ENCODE measurements at places on chromosomes 12 and 14. TPM values are rescaled to one million over a fixed set of nuclear protein-coding genes. Genes with fewer than 3 reads are reported as not detected.
A peak's percentile ranks its signal among the peaks of the same experiment; 100 is the strongest.

Gene P2RX7
- 1.9 TPM for total RNA-seq

Gene AQP6
- total RNA-seq, result 0.08 TPM

- H3K36me3 ChIP-seq, result no peaks in the 10 kb centered on the region
- H3K27me3 ChIP-seq, result no peaks in the 10 kb centered on the region
- H3K4me3 ChIP-seq, result no peak overlapping the region
- no peak for DNase-seq
- no peak overlapping the region for H3K27ac ChIP-seq
- no peaks in the 10 kb centered on the region for H3K4me1 ChIP-seq
Measured at GRCh38 chr12:20885552-20885951, 75.0 kb downstream of the SLCO1B3 start.

GRCh38 chr12:80625901-80626300, 81.5 kb upstream of the MYF6 start:
- H3K27ac ChIP-seq, result no peak overlapping the region
- H3K27me3 ChIP-seq, result no peaks in the 10 kb centered on the region
- no peak overlapping the region for H3K4me3 ChIP-seq
- no peaks in the 10 kb centered on the region for H3K4me1 ChIP-seq
- no peak for DNase-seq

DNA sequence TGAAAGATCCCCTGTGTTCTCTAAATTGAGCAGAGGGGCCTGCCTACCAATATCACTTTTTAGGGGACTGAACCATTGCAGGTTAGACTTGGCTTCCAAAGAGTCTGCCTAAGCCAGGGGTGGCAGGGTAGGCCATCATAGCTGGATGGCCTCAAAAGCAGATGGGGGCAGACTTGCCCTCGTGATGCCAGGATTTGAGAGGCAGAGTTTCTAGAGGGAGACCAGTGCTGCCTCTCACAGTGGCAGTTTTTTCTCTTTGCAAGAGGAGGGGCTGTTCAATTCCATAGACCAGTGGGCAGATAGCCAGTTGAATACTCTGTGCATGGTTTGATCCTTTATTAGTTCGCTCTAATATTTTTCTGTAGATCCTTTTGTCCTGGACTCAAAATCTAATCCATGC, 23.8 kb upstream of the SMCO2 start:
- no peaks in the 10 kb centered on the region for H3K27me3 ChIP-seq
- DNase-seq, result no peak
- peaks cover 8% of the 10 kb centered on the region for H3K36me3 ChIP-seq
- H3K27ac ChIP-seq, result no peak overlapping the region

DNA sequence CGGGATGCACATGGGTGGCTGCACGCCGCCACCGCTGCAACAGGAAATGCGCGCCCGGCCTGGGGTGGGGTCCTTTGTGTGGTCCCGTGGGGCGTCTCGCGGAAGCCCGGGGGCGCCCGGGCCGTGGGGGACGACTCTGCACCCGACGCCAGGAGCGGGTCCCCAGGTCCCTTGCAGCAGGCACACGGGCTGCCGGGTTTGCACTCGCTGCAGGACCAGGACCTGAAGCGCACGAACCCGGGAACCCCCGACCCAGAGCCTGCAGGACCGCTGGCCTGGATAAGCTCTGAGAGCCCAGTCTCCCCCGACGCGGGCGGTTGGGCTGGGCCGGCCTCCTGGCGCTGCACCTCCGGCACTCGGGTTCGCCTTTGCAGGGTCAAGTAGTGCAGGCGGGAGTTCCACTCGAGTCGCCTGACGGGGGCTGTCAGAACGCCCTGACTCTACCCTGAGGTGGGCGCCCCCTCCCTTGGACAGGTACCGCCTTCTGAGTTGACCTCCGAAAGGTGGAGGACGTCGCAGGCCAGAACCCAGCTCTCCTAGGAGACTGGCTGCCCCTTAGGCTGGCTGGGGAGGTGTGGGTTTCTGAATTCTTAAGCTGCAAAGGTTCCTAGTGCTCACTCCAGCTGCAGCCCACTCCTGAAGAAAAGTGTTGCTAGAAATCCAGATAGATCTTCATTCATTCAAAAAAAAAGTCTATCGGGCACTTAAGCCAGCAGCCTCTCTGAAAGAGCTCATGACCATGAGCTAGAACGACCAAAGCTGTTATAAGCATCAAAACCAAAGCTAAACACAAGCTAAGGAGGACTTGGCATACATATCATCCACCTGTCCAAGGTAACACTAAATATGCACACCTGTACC, 68.0 kb downstream of the RNF34 start:
- H3K36me3 ChIP-seq, result no peaks in the 10 kb centered on the region
- peaks cover 23% of the 10 kb centered on the region for H3K4me1 ChIP-seq
- DNase-seq, result peak; percentile 63
- peak overlapping the region; percentile 54 for H3K4me3 ChIP-seq
- H3K27me3 ChIP-seq, result no peaks in the 10 kb centered on the region
- H3K27ac ChIP-seq, result peak overlapping the region; percentile 46

- no peak for DNase-seq
- no peak overlapping the region for H3K27ac ChIP-seq
- no peak overlapping the region for H3K4me3 ChIP-seq
- H3K36me3 ChIP-seq, result no peaks in the 10 kb centered on the region
- H3K4me1 ChIP-seq, result no peaks in the 10 kb centered on the region
Measured at GRCh38 chr12:124592050-124592449, 24.6 kb upstream of the NCOR2 start.

All from right atrium auricular region (tissue), 2 donors.